Renal cortex interstitium (tissue), 15 donors: ENCODE measurements at places on chromosomes 1 and 21.

- no peak for DNase-seq
These were observed 33.5 kb downstream of the XCL1 start for GRCh38 chr1:168609741-168610510.

DNA sequence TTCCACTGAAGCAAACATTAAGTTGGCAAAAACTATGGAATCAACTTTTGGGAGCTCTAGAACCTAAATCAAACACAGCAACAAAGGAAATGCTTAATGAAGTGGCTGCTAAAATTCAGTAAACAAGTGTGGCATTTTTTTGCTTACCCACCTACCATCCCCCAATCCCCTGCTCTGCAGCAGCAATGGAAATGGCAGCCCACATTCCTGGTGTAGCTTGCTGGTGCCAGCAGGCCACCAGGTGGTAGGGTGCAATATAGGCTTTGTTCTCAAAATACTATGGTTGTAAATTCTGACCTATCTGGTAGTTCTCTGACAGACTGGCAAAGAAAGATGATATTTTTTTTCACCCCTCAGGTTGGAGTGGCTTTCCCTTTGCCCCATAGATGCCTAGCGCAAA lies 42.8 kb downstream of the SHCBP1L start:
- no peak for DNase-seq

GRCh38 chr1:234760303-234760723 lies 150.3 kb upstream of the IRF2BP2 start:
- no peak for DNase-seq

DNA sequence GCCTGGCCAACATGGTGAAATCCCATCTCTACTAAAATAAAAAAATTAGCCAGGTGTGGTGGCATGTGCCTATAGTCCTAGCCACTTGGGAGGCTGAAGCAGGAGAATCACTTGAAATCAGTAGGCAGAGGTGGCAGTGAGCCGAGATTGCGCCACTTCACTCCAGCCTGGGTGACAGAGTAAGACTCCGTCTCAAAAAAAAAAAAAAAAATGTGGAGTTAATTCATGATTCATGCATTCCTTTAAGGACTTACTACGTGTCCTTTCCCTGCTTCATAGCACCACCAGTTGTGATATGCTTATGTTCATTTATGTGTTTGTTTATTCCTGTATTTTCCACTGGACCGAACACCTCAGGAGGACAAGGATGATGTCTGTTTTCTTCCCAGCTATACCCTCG lies 12.7 kb upstream of the PRELP start:
- no peak for DNase-seq

- peak; percentile 31 for DNase-seq
These were observed 2.0 kb downstream of the LORICRIN start for GRCh38 chr1:153261281-153262069.

GRCh38 chr1:206982216-206982615 lies 12.0 kb upstream of the FCAMR start:
- DNase-seq, result peak; percentile 30

GRCh38 chr21:43903451-43904091 lies 38.5 kb downstream of the AGPAT3 start:
- no peak for DNase-seq

GRCh38 chr1:96515430-96515829 lies 206.2 kb upstream of the PTBP2 start:
- DNase-seq, result no peak

GRCh38 chr1:49622877-49623276 lies 400.9 kb downstream of the AGBL4 start:
- no peak for DNase-seq

DNA sequence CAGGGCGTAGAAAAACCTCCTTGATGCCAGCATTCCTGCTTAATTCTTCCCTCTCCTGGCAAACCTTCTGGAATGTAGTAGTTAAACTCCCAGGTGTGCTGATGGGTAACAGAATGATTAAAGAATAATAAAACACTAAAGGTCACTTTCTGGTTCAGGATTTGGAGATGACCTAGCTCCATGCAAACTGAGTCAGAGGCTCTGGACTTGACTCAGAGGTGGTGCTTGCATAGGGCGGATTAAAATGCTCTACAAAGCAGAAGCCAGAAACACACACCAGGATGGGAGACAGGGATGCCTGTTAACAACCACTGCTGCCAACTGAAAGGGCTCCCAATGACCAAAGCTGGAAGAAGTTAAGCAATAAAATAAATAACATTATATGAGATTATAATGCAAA lies 41.5 kb downstream of the KRTAP19-8 start:
- no peak for DNase-seq

- no peak for DNase-seq
These were observed 129.4 kb downstream of the PPIAL4G start for GRCh38 chr1:148353461-148354283.

GRCh38 chr1:24875991-24876506 lies 54.0 kb downstream of the RUNX3 start:
- DNase-seq, result no peak

DNA sequence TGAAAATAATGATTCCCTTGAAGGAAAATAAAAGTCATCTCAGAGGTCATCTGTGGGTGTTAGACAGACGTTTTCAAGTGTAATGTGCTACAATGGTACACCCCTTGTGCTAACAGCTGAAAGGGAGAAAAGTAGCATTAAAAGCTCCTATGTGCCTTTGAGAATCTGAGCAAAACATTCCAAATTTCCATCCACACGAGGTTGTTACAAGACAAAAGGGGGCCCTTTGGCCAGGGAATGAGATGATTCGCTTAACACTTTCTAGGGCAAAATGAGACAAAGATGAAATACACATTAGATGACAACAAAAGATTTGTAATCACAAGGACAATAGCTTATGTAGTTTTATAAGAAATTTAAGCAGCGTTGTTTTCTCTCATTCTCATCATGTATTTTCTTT lies 303.6 kb downstream of the LMX1A start:
- DNase-seq, result no peak

DNA sequence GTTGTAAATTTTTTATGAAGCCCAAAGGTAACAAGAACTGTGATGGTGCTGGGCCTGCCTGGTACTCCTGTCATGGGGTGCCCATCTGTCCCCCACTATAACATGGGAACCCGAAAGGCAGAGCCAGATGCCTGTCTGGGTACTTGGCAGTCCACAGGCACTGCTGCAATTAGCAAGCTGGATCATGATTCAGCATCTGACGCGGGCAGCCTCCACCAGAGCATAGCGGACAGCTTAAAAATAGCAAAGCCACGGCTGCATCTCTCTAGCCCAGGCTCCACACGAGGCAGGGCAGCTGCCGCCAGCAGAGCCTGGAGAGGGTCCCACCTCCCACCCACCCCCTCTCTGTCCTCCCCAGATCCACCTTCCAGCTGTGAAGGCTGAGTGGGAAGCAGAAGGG lies 22.9 kb downstream of the SUSD4 start:
- DNase-seq, result no peak

DNA sequence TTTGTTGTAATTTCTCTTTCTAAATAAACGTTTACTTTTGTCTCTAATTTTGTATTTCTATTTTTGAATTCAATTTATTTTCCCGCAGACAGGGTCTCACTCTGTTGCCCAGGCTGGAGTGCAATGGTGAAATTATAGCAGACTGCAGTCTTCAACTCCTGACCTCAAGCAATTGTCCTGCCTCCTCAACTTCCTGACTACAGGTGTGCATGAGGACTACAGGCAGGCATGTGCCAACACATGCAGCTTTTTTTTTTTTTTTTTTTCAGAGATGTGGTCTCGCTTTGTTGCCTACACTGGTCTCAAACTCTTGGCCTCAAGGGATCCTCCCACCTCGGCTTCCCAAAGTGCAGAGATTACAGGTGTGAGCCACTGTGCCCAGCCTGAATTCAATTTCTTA lies 36.7 kb upstream of the IL20 start:
- DNase-seq, result no peak

DNA sequence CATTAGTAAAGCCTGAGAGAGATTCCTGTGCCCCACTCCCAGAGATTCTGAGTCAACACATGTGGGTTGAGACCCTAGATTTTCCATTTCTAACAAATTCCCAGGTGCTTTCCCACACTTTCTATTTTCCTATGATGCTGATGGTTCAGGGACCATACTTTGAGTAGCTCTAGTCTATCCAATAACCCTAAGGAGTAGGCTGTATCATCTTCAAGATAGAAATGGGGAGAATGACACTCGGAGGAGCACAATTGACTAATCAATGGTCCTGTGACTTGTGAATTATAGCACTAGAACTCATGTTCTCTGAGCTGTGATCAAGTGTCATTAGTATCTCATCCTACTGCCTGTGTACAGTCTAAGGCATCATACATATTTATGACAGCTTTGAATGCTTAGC lies 232.9 kb upstream of the B3GALT2 start:
- DNase-seq, result no peak

DNA sequence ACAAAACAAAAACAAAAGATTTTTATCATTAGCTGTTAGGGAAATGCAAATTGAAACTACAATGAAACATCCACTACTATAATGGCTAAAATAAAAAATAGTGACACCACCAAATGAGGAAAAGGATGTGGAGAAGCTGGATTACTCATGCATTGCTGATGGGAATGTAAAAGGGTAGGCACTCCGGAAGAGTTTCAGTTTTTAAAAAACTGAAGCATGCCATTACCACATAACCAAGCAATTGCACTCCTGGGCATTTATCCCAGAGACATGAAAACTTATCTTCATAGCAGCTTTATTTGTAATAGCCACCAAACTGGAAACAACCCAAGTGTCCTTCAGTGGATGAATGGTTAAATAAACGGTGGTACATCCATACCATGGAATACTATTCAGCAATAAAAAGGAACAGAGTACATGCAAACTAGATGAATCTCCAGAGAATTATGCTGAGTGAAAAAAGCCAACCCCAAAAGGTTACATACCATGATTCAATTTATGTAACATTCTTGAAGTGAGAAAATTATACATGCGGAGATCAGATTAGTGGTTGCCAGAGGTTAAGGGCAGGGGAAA lies 14.5 kb upstream of the CFAP298 start:
- DNase-seq, result no peak

DNA sequence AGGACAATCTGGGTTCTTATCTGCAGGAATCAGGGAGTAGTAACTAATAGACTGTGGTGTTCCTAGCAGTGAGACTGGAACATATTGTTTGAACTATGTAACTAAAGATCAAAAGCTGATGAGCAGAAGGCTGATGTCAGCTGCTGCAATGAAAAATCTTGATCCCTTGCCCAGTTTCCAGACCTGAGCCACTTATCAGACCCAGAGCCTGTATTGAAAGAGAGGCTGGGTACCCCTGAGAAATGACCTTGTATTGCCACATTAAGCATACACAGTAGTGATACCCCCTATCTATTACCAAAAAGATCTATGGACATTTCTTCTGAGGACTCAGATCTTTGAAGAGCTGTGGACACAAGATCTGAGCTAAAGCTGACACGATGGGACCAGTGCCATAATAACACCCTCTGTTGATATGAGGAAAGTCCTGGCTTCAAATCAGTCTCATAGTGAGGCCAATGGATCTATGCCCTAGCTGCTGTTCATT lies 178.0 kb upstream of the GALNT2 start:
- DNase-seq, result no peak

DNA sequence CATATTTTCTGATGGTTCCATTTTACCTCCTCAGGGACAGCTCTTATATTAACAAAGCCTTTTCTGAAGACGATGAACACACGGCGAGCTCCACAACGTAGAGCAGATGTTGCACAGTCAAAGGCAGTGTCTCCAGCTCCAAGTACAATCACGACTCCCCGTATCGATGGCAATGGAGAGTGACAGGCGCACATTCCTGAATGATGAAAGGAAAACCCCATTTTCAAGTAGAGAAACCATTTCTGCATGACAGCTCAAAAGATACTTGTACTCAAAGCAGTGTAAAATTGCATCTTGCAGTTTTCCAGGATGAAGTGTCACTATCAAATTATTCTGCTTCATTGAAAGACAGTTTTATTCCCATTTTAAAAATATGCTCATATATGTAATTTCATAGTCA lies 327.6 kb downstream of the DPYD start:
- DNase-seq, result no peak

DNA sequence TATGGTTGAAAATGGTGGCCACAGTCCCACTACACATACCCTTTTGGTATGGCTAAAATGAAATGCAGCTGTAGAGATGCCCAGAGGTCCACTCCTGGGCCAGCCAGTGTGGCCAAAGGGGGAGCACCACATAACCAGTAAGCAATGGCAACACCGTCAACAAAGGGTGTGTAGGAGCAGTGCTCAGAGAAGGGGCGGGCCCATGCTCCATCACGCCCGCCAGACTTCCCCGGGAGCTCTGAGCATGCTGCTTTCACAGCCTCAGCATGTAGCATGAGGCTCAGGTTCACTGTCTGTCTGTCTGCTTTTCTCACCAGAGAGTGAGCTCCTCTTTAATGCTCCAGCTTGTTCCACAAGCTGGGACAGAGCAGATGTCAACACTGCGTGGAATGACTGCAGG lies 537.6 kb downstream of the MATN1 start:
- DNase-seq, result no peak

- no peak for DNase-seq
These were observed 1.7 kb downstream of the NR0B2 start for GRCh38 chr1:26912147-26912490.

- no peak for DNase-seq
These were observed 56.5 kb upstream of the BMP8A start for GRCh38 chr1:39434797-39435395.

- no peak for DNase-seq
These were observed 3.0 kb downstream of the ADAM30 start for GRCh38 chr1:119893238-119893791.

GRCh38 chr1:22447621-22448111 lies 4.0 kb upstream of the ZBTB40 start:
- DNase-seq, result no peak

DNA sequence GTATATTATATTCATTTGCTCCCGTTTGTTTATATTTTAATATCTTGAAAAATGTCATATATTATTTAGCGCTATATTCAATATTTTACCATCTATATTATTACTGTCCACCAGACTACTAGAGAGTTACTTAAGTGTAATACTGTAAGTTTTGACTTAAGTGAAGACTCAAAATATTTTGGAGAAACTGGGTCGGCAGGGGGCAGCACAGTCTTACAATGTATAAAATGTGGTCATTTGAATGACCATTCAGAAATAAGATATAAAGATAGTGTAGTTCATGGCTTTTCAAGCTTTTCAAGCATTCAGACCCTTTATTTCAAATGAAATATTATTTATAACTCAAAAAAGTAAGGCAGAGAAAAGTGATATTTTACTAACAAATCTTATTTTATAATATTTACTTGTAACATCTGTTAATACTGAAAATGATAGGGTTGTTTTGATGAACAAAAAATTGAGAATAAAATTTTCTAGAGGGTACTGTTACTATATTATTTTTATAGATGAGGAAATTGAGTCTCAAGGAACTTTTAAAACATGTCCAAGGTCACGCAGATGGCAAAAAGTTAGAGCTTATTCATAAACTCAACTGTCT lies 89.0 kb upstream of the SERTAD4 start:
- DNase-seq, result peak; percentile 76
